ENCODE measurements at places on chromosomes 11 and 22.

- DNase-seq, result no peak
Observed at GRCh38 chr11:119797123-119797611, 68.2 kb upstream of the NECTIN1 start.

GRCh38 chr11:106553304-106553703 is 465.0 kb downstream of the GUCY1A2 start:
- no peak for DNase-seq

DNA sequence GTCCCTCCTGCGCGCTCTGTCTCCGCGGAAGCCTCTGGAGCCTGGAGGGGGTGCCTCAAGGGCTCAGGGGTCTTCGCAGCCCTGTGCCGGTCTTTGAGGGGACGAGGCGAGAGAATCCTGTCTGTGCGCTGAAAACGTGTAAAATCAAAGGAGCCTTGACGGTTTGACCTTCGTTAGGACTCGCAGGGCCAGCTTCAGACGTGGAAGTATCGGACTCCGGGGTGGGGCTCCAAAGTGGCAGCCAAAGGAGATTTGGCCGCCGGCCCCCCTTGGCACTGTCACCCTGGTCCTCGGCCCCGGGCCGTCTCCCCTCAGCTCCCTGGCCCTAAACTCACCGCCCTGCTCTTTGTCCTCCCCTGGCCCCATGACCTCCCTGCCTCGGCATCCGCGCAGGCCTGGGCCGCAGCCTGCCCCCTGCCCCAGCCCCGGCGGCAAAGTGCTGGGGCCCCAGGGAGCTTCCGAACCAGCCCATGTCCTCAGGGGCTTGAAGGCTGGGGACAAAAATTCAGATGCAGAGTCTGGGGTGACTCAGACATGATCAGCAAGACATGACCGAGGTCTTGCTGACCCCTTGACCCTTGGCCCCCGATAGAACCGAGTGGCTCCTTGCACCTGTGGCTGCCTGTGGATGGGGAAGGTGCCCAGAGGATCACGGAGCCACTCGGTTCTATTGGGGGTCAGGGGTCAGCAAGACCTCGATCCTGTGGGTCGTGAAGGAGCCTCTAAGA is 6.9 kb upstream of the PHRF1 start:
- DNase-seq, result no peak

DNA sequence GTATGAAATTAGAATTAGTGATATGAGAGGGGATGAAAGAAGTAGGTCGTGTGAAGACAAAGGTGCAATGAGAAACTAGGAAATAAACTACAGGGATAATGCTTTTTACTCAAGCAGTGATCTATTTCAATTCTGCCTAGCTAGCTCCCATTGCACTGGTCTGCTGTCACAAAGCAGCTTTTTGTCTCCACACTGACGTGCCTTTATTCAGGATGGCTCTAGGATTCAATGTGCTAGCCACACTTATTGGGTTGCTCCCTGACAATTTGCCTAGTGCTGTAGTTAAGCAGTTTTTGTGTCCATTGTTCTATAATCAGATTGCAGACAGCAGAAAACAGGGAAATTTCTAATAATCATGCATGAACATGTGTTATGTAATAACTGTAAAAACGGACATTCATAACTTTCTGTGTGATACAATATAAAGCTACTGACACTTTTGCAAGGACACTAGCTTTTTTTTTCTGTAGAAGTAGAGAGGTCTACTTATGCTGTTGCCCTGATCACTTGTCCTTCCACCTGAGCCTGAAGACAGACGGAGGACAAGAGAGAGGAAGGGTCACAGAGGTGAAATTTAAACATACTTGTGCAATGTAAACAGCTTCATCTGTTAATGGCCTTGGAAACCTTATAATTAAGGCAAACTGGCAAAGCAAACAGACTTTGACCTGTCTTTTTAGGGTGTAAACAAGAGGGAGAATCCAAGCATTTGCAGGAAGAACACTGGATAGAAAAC is 269.6 kb downstream of the LRRC4C start:
- no peak for DNase-seq

DNA sequence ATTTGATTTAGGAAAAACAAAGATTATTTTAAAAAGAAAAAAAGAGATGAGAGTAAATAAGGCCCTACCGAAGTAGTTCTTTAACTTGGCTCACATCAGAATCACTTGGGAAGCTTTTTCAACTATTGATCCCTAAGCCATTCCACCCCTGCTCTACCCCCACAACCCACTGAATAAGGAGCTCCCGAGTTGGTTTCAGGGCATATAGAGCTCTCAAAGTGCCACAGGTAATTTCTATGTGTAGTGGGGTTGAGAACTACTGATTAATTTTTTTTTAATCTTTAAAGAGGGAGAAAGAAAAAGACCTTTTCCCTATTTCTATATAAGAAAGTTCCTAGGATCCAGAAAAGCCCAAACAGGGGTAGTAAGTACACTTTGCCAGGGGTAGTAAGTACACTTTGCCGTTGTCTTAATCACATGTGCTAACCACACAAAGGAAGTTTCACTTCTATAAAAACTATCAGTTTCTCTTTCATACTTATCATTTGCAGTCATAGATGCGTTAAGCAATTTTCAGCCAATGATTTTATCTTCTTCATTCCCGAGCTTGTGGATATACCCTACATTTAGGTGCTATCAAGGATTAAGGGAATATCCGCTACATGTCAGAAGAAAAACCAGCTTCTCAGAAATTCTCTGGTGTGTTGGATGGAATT is 108.4 kb upstream of the ZC3H12C start:
- DNase-seq, result no peak

DNA sequence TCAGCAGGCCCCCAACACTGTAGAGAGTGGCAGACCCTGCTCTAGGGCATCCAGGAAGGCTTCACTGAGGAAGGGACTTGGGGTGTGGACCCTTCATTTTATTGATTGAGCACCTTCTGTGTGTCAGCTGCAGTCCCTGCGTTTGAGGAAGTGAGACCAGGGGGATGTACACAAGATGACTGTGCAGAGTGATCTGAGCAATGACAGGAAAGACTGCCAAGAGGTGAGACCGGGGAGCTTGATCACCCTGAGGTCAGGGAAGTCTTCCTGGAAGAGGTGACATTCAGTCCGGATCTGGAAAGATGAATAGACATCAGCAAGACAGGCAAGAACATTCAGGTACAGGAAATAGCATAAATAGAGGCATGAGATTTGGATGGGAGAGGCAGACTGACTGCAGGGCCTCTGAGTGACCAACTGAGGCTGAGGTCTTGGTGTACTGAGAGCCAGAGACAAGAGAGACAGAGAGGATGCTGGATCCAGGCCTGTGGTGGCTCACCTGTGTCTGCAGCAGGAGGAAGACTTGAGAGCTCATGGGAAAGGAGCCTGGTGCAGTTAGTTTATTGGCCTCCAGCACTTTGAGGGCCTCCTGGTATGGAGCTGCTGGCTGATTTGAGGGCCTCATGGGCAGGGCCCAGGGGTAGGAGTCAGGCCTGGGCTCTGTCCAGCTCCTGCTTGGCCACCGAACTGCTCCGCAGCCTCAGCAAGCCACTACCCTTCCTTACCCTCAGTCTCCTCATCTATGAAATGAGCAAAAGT is 5.2 kb downstream of the DGAT2 start:
- no peak for DNase-seq

- no peak for DNase-seq
Observed at GRCh38 chr11:119375337-119376196, 5.9 kb downstream of the USP2 start.

- no peak for DNase-seq
Observed at GRCh38 chr22:35341090-35341874, 39.6 kb upstream of the HMOX1 start.

GRCh38 chr11:92638678-92639077 is 330.8 kb upstream of the MTNR1B start:
- DNase-seq, result no peak

- no peak for DNase-seq
Observed at GRCh38 chr22:37633625-37634416, 5.6 kb upstream of the SH3BP1 start.

DNA sequence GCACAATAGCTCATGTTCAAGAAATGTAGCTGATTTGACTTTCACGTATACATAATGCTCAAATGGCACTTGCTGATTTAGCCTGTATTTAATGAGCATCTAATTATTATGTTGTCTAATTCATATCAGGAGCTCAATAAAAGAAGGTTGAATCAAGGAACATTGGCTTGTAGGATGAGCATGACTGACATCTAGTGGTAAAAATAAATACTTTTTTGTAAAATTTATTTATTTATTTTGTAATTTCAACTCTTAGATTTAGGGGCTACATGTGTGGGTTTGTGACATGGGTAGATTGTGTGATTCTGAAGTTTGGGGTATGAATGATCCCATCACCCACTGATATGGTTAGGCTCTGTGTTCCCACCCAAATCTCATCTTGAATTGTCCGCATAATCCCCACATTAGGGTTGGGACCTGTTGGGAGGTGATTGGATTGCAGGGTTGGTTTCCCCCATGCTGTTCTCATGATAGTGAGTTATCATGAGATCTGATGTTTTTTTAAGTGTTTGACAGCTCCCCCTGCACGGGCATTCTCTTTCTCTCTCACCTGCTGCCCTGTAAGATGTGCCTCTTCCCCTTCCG is 1.7 kb upstream of the OR52E5 start:
- no peak for DNase-seq

DNA sequence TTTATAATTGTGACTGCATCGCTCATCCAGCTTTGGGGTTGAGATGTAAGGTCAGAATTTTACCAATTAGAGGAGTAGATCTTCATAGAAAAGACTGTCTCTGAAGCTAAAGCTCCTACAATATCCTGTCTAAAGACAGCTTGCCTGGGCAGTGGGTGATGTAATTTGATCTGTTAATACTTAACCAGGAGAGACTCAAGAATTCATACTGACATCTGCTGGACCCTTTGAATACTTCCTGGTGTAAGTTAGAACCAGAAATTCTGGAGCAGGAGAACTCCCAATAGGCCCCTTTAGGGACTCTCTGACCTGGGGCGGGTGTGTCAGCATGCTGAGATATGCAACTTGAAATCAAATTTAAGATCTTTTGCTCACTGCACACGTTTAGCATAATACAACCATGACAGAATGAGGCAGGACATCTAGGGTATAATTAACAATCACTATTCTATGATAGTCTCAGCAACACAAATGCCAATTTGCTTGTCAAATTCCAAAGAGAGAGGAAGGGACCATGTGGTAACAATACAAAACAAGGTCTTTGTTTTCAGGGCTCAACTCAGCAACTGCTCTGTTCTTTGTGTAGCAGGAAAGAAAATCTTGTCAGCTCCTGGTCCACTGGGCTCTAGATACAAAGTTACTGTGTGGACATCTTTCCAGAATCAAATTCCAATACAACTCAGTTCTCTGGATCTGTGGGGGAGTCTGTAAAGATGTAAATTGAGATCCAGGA is 143.9 kb downstream of the INSC start:
- DNase-seq, result no peak

DNA sequence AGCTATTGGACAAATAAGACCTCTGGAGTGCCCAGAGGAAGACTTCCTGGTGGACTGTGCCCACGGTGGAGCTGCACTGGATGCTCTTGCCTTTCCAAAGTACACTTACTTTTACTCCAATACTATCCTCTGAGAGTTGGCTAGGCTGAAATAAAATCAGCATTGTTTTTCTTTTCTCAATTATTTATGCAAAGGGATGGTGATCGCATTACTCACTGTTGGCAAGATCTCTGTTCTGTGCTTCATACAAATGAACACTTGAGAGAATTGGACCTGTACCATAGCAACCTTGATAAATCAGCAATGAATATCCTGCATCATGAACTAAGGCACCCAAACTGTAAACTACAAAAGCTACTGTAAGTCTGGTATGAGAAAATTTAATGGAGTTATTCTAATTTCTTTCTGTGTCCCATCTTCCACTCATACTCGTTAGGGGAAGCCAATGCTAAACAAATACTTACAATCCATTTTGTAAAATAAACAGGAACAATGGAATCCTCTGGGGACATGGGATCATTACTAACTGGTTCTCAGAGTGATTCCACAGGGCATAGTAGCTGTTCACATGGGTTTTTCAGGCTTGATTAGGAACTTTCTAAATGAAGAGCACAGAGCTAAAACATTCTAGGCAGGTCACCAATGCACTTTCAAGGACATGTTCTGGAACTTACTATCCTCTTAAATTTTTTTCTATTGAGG is 26.3 kb downstream of the NLRP14 start:
- no peak for DNase-seq

All from cortex of kidney (tissue), 1 donor.